ENCODE measurements at places on chromosomes 16 and 17.

- DNase-seq, result peak; percentile 86
These were observed at the start of gene TNFRSF12A for GRCh38 chr16:3020247-3020603. Gene TNFRSF12A, plus strand, starts transcription at chr16:3020368. Its CDS starts 30 bp downstream, at chr16:3020398.

GRCh38 chr16:85584267-85584666 lies 28.9 kb upstream of the GSE1 start:
- no peak for DNase-seq

- no peak for DNase-seq
These were observed 55.4 kb downstream of the NUP93 start for GRCh38 chr16:56785317-56785716.

DNA sequence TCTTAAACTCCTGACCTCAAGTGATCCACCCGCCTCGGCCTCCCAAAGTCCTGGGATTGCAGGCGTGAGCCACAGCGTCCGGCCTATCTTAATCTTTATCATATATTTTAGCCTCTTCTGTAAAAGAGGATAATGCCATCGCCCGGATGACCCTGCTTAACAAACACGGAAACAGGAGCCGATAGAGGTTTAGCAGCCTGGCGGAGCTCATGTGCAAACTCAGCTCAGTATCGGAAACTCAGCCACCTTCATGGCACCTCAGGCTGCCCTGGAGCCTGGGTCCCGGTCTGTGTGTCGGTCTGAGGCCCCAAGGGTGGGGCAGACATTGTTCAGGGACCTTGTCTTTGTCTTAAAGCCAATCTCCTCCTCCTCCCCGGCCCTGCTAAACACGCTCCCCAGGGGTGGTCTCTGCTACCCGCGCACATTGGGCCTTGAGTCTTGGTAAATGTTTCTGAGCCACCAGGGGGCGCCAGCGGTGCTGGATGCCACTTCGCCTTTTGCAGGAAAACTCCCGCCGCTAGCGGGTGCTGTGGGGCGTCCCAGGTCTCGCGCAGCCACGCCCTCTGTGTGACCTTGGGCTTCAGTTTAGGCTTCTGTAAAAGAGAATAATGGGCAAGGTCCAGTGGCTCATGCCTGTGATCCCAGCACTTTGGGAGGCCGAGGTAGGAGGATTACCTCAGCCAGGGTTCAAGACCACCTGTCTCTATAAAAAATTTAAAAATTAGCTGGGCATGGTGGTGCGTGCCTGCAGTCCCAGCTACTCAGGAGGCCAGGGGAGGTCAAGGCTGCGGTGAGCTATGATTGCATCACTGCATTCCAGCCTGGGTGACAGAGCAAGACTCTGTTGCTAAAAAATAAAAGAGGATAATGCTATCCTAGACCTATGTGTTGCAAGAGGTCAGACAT lies 2.7 kb downstream of the CETP start:
- DNase-seq, result peak; percentile 96

DNA sequence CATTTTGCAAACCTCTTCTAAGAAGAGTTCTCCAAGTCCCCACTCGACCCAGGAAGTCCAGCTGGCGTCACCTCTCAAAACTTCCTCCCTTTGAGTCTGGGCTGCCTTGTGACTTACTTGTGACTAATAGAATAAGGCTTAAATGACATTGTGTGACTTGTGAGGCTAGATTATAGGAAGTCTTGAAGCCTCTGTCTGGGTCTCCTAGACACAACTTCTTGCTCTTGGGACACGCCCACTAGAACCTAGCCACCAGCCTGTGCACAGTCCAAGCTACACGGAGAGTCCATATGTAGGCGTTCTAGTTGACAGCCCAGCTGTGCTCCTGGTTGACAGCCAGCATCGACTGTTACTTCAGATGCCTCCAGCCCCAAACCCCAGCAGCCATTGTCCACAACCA lies 66.7 kb upstream of the TANC2 start:
- DNase-seq, result no peak

- peak; percentile 92 for DNase-seq
These were observed at the start of gene CMTR2 for GRCh38 chr16:71288890-71289731. Gene CMTR2, minus strand, starts transcription at chr16:71289402. Its CDS starts 3,482 bp downstream, at chr16:71285920.

DNA sequence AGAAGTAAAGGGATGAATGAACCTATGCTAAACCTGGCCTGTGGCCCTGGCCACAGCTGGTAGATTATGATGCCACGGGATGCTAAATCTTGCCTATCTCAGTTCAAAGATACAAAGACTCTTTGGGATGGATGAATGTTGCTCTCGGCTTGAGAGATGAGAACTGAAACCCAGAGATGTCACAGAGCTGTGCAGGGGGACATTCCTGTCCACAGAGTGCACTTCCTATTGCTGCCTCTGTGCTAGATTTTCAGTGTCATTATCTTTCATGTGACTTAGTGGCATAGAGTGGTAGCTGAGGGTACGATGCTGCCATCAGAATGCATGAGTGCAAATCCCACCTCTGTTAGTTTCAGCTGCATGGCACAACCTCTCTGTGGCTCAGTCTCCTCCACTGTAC lies 2.3 kb upstream of the MT1M start:
- DNase-seq, result no peak

- peak; percentile 83 for DNase-seq
These were observed at the start of gene NHLRC4 for GRCh38 chr16:566475-567372. Gene NHLRC4, plus strand, starts transcription at chr16:567005. Its CDS starts 1,043 bp downstream, at chr16:568048.

DNA sequence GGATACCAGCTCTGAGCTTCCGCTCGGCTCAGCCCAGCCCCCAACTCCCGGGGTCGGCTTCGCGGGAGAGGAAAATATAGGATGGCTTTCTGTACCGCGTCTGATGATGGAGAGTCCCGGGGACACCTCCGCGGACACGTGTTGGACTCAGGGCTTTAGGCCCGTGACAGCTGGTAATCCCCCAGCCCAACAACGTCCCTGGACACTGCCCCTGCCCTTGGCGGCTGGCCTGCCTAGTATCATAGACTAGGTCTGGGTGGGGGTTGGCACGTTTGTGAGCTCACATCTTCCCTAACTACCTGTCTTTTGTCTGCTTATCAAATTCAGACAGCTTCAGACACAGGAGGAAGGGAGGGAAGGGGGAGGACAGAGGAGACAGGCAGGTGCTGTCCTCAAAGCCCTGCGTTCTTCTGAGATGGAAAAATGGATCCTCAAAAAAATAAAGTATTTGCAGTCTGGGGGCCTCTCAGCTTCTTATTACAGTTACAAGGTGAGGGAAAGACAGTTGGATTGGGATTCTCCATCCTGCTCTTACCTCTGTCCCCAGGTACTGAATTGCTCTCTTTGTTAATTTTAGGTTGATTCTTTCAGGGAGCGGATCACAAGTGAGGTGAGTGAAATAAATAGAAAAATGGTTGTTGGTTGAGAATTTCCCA lies 698 bp downstream of the PSME3 start:
- no peak for DNase-seq

DNA sequence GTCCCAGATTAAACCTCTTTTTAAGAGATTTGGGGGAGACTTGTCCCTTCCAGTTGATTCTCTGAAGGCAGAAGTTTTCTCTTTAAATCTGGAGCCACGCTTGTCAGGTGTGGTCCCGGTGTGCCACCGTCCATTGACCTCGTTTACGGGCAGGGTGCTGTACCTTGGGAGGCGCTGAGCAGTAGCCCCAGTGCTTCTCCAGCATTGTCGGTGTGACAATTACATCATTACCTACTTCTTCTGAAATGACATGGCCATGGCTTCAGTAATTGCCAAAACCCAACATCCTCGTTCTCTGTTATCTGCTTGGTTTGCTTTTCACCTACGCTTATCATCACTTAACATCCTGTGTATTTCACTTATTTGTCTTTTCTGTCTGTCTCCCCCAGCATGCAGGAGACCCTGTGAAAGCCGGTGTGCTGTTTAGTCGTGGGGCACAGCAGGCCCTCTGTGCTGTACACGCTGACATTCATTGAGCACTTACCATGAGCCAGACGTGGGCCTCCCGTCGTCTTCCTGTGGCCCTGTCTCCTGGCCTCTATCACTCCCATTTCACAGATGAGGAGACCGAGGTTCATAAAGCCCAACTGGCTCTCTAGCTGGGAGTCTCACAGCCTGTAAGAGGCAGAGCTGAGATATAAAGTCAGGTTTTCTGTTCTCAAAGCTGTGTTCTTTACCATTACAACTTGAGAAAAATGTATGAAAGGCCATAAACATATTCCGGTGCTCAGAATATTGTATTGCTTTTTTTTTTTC lies 143.9 kb downstream of the CMIP start:
- DNase-seq, result no peak

- no peak for DNase-seq
These were observed 7.2 kb downstream of the GRIN2C start for GRCh38 chr17:74852237-74853047.

GRCh38 chr16:64695684-64696083 lies 426.2 kb downstream of the CDH11 start:
- DNase-seq, result no peak

DNA sequence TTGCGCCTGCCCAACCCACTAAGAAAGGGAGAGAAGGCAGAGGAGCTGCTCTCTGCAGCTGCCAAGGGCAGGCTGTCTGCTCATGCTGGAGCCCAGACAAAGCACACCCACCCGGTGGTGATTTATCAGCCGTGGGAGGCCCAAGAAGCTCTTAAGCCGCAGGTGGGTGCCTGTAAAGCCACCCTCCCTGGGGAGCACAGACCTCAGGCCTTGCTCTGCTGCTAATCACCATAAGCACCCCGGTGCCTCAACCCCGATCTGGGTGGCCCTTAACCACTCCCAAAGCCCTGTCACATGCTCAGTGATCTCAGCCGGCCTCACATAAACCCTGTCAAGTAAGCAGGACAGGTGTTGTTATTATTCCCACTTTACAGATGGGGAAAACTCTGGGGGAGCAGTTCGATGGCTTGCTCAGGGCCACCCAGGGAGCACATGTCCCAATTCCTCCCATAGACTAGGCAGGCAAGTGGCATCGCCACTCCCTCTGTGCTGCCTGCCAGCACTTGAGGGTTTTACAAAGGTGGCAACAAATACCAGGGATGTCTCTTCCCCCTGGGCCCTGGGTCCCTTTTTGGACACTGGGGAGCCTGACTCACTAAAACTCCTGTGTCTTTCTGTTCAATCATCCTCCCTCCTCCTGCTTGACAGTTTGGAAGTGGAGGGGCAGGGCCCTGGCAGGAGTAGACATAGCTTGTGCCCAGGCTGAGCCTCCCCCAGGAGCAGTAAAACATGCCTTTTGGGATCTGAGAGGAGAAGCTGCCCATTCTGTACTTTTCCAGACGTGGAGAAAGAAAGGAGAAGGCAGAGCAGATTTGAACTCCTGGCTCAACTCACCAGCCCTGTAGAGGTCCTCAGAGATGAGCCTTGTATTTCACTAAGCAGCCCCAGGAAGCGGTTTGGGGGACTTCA lies 299.3 kb downstream of the SOX9 start:
- no peak for DNase-seq

DNA sequence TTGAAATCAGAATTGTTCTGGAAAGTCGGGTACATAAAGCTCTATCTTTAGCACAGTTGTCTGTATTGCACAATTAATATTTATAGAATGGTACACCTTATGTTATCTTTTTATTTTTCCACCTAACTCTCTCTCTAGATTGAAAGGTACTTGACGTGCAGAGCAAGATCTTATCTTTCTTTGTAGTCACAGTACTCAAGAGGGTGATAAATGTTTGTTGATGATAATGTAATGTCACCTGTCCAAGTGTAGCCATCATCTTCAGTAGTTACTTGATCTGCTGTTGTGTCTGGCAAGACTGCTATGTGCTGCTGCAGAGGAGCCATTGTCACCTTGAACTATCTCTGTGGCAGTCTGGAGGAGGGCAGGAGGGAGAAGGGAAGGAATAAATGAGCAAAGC lies 5.3 kb downstream of the HMOX2 start:
- DNase-seq, result no peak

DNA sequence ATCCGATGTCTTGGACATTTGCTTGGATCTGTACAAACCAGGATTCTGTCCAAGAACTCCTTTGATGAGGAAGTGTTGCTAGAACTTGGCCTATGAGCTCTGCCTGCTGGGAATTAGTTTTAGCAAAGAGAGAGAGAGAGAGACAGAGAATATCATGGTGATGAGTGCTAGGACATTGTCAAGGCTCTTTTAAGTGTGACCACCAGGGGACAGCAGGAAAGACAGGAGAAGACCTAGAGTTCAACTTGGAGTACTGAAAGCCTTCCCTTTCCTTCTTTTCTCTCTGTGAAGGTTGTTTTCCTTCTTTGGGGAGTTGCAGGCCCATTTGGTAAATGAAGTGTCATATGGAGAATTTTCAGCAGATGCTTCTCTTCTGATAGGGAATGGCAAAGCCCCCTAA lies 389.2 kb upstream of the HSBP1 start:
- DNase-seq, result no peak

GRCh38 chr17:39080421-39081078 lies 70.9 kb downstream of the PLXDC1 start:
- DNase-seq, result no peak

DNA sequence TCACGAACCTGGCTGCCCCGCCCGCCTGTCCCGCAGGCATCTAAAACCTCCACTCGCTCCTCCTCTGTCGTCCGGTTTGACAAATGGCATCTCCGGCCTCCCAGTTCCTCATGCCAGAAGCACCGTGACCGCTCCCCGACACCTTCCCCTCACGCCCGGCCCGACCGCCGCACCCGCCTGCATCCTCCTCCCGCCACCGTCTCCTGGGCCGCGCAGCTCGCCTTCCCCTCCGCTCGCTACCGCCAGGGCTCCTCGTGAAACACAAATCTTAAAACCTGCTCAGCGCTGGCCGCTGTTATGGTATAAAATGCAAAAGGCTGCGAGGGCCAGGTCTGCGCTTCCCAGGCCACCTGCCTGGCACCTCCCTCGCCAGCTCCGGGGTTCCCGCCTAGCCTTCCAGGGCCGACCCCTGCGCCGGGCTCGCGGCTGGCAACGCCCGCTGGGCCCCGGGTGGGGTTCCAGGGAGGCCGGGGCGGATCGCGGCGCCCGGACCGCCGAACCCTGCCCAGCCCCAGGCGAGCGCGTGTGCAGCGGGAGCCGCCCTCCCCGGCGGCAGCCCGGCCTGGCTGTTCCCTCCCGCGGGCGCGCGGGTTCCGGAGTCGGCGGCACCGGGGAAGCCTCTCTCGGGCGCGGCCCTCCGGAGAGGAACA lies 488 bp downstream of the SPSB3 start:
- DNase-seq, result no peak

DNA sequence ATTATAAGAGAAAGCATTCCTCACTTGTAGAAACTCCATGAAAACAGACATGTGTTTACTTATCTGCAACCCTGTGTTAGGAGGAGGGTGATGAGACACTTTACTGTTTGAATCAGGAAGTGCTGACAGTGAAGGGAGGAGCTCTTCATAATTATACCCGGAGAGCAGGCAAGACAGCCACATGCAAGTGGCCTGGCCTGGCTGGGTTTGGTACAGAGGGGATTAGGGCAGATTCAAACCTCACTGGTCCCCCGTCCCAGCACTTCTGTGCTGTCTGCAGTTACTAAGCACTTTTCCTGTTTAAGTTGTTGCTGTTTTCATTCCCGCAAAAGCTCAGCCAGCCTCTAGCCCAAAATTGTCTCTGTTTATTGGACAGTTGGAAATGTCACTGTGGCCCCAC lies 78.5 kb downstream of the WWOX start:
- no peak for DNase-seq

GRCh38 chr17:81393684-81394376 lies 1.4 kb upstream of the BAHCC1 start:
- peak; percentile 100 for DNase-seq

- no peak for DNase-seq
These were observed 10.0 kb upstream of the ACSM1 start for GRCh38 chr16:20707461-20707860.

- no peak for DNase-seq
These were observed 72.7 kb downstream of the STH start for GRCh38 chr17:46071796-46072195.

Measured in liver (tissue), 10 donors.